ENCODE measurements at places on chromosomes 5 and 9.

DNA sequence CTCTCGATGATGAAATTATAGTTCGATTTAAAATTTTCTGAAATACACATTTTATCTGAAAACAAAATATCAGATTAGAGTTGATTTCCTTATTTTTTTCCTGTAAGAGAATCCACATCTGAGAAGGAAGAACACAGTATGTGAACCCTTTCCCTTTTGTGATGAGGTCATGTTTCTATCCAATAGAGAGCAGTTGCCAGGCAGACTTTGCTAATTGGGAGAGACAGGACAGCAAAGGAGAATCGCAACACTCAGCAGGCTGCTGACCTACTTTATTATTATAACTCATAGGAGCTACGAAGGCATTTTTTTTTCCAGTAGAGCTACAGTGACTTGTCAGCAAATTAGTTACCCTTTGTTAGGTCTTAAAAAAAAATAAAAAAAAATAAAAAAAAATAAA is 242.1 kb downstream of the HCN1 start:
- no peak for DNase-seq

GRCh38 chr9:130021123-130021522 is 21.9 kb downstream of the FNBP1 start:
- DNase-seq = no peak

- DNase-seq = peak; percentile 2
Observed at GRCh38 chr5:152505442-152506042, 100.5 kb upstream of the NMUR2 start.

GRCh38 chr5:128224336-128224735 is 140.8 kb downstream of the SLC12A2 start:
- DNase-seq = no peak

DNA sequence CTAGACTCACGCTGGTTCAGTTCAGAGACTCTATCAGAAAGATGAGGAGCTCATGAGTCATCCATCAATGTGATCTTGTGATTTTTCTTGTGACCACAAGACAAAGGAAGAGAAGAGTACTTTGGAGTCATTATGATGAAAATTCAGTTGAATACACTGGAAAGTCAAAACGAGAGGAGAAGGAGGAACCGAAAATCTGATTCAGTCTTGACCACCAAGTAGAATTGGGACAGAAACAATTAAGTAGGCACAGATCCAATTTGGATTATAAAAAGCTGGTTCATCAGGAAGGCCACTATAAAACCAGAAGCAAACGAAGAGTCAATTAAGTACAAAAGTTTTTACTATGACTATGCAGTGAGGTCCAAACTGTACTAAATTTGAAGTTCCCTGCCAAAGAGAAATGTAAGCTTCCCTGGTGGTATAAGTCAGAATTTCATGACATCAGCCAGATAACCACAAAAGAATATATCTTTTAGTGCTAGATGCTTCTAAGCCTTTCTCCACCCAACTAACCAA is 90.9 kb downstream of the THBS4 start:
- no peak for DNase-seq

- DNase-seq = no peak
Observed at GRCh38 chr5:124952079-124952478, 205.6 kb upstream of the ZNF608 start.

DNA sequence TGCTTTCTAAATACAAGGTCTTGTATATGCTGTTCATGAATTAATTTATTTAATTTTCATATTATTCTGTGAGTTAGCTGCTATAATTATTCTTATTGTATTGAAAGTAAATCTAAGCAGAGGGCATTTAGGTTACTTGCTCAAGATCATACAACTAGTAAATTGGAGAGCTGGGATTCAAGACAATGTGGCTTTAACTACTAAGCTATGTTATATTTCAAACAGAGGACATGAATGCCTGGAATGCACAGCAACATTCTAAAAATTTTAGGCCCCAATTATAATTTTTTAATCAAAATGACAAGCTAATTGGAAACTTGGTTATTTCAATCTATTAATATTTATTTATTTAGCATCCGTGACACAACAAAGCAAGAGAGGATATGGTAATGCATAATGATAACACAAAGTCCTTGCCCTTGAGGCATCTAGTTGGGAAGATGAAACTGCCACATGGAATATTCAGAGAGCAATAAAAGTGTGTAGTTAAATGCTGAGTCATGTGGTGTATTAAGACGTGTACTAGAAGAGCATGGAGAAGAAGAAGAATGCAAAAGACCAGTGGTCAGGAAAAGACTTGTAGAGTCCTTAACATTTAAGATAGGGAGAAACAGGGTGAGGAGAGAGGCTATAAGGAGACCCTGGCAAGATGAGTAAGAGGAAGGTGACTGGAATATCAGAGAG is 24.4 kb downstream of the CTXN3 start:
- no peak for DNase-seq

DNA sequence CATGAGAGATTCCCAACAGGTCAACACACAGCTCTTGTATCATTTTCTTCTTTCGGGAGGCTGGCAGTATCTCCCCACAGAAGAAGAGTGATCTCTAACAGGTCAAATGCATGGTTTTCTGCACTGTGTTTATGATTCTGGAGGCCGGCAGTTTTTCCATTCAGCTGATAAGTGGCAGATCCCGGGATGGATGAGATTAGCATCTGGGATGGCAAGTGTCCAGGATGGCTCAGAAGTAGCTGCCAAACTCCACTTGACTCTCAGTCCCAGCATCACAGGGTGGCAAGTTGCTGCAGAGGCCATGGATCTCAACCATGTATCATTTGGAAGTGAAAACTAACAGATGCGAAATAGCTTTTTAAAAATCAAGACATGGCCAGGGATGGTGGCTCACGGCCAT is 97.8 kb upstream of the SLC44A1 start:
- DNase-seq = no peak

DNA sequence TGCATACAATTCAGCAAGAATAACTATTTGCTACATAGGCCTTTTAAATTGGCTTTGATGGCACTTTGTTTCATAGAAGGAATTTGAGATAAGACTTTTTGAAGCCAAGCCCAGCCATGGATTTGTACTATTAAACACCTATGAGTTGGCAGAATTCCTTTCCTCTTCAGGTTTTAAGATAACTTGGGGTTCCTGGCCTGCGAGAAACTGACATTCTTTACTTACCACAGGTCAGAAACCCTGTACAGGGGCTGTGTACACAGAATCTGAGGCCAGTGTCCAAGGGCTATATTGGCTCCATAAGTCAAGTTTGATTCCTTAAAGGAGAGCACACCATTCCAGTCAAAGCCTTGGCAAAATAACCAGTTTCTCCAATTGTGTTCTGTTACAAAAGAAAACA is 10.8 kb upstream of the BTNL3 start:
- no peak for DNase-seq

Measured in stimulated activated CD4-positive, alpha-beta T cell treated with anti-CD3 and anti-CD28 coated beads, TNF-alpha, amount 100 ng/mL, for 48 hours (primary cell).